HTR-8/SVneo (cell line): ENCODE measurements at places on chromosomes 2 and 18.
A peak's percentile ranks its signal among the peaks of the same experiment; 100 is the strongest.

- DNase-seq = no peak
These were observed 58.1 kb downstream of the CYP26B1 start for GRCh38 chr2:72089537-72089936.

GRCh38 chr2:179613701-179614100 is 247.7 kb downstream of the ZNF385B start:
- no peak for DNase-seq

DNA sequence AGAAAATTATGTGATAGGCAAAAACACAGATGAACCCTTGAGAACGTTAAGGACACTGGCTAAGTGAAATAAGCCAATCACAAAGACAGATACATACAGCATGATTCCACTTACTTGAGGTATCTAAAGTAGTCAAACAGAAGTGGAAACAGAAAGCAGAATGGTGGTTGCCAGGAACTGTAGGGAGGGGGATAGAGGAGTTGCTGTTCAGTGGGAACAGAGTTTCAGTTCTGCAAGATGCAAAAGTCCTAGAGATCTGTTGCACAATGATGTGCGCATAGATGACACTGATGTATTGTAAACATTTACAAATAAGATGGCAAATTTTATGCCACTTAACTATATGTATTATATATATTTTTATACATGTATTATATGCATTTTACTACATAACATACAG is 59.7 kb downstream of the POLE4 start:
- no peak for DNase-seq

DNA sequence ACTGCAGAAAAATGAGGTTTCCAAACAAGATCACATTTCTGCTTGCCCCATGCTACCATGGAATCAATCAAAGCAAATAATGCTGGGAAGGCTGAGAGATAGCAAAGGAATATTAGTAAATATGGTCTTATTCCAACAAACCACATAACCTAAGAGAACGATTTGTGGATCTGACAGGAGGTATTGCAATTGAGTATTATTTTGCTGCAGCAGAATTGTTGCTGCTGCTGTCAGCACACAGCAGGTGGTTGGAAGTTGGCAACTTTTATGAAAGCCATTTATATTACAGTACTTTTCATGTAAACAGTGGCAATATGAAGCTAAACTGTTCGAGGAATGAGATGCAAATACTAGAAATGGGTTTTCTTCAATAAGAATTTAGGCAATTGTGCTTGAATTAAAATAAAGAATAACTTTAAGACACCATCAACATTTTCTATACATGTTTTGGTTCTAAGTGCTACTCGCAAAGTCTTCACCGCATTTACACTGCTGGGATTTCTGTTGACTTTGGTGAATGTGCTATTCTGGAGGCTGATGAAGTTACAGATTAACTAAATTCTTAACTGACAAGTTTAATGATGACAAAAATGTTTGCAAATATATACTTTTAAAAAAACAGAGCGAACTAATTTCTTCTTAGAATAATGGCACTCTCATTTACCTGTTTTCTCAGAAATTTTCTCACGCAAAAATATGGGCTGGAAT is 1285.7 kb downstream of the CNTNAP5 start:
- DNase-seq = no peak

DNA sequence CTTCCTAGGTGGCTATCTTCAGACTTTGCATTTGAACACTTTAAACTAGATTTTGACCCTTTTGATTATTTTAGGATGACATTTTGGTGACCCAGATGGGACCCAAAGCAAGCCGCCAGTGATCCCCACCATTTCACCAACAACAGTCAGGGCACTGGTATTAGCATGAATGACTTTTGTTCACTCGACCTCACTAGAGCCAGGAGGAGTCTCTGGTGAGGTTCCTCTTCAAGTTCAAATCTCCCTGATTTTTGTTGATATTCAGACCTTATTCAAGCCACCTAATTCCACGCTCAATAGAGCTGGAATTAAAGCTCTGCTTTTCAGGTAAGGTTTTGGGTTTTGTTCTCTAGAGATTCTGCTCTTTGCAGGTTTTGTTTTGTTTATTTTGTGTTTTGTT is 202.3 kb downstream of the MREG start:
- no peak for DNase-seq

DNA sequence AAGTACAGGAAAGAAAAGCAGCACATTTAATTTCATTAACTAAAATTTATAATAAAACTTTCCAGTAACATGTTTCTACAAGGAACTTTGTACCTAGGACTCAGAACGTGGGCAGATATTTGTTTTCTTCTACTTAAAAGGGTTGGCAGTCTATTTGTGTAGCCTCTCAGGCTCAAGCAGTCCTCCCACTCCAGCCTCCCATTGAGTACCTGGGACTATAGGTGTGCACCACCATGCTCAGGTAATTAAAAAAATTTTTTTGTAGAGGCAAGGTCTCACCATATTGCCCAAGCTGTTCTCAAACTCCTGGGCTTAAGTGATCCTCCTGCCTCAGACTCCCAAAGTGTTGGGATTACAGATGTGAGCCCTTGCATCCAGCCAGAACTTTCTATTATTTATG is 36.8 kb downstream of the UGP2 start:
- DNase-seq = no peak

GRCh38 chr2:159872353-159872752 is 74.3 kb upstream of the CD302 start:
- no peak for DNase-seq

- DNase-seq = peak; percentile 14
These were observed 166.0 kb downstream of the SOCS6 start for GRCh38 chr18:70454704-70455322.

DNA sequence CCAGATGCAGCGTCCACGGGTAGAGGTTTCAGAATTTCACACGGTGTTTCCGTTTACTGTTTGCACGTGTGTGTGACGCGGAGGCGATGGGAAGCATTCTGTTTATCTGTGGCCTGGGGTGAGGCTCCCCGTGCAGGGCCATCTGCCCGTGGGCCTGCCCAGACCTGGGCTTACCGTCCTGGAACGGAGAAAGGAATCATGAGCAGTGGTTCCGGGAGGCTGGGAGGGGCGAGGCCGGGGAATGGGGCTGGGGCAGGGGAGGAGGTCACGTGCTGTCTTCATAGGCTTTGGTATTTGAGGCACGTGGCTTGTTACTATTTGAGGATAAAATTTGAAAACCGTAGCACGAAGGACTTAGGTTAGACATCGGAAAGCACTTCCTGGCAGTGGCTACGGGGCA is 77.9 kb downstream of the RTP5 start:
- DNase-seq = no peak

DNA sequence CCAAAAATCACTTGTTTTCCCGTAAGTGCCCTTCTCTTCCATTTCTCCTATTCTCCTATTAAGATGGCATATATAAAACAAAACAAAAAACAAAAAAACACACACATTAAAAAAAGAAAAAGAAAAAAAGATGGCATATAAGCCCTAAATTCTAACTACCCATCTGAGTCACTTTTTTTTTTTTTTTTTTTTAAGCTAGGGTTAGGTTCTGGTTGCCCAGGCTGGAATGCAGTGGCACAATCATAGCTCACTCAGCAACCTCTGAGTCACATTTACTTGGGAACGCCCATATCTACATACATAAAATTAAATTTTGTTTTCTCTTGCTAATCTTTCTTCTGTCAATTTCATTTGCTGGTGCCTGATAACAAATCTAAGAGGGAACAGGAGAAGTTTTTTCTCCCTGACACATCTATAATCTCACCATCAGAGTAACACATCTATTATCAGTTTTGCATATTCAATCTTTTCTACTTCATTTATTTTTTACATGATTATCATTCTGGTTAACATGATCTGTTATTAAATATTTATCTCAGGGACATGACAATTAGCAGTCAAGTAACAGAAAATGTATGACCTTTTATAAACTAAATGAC is 52.1 kb downstream of the EEF1B2 start:
- no peak for DNase-seq

DNA sequence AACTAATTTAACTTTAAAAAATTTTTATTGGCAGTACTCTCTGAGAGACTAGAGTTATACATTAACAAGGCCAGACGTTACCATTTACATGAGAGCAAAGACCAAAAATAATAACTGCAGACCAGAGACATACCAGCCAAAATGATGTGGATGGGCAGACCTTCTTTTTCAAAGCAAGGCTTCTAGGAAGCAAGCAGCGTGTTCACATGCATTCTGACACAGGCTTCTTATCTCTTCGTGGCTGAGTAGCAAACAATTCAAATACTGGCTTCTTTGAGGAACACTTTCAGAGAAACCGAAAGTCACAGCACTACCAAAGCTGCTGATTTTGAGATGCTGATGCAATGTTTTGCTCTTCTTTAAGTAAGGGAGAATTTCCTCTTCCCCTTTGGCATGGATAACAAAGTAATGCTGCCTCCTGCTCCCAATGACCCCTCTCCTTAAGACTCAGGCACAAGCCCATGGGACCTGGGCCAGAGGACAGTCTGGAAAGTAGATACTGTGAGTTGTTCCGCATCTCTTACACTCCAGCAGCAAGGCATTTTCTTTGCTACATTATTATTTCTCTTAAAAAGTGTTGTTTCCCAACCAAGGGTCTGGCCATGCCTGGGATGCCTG is 181.9 kb downstream of the MREG start:
- DNase-seq = no peak

- no peak for DNase-seq
These were observed 880.7 kb downstream of the SUCLG1 start for GRCh38 chr2:83578405-83578804.

DNA sequence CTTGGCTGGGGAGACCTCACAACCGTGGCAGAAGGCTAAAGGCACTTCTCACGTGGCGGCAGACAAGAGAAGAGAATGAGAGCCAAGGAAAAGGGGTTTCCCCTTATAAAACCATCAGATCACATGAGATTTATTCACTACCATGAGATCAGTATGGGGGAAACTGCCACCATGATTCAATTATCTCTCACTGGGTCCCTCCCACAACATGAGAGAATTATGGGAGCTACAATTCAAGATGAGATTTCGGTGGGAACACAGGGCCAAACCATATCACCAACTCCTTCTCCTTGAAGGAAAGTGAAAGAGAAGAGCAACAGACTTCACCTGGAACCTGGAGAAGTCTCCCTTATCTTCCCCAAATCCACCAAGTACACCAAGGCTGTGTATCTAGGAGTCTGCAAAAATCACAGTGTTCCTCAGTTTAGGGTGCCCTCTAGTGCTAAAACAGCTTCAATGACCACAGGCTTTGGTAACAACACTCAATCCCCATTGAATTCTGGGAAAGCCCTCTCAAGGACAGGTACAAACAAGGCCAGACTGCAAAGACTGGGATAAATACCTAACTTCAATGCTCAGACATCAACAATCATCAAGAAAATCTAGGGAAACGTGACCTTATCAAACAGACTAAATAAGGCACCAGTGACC is 148.8 kb upstream of the SRD5A2 start:
- DNase-seq = peak; percentile 23

DNA sequence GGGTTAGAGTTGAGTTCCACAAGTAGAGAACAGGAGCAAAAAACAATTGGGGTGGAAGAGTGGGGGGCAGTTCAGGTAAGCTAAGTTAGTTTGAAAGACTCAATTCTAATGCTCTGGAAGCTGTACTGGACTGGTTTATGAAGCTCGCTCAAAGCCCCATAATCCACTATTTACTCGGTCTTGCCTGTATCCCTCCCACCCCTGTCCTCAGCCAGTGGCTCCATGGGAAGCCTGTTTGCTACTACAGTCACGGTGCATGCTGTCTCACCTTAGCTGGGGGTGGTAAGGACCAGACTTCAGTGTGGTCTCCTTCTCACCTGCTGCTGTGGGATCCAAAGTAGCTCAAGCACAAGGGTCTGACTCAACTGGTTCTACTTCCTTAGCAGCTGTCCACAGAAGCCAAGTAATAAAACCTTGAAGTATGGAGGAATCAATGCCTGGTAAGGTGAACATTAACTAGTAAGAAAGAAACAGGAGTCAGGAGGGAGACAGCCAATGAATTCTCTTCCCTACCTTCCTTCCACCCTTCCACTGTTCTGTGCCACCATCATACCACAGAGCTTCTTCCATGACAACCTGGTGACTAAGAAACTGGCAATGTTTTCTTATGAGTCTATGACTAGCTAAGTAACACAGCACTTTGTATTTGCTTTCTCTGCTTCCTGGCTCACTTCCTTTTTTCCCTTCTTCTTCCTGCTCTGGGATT is 230.8 kb downstream of the SRBD1 start:
- DNase-seq = no peak

DNA sequence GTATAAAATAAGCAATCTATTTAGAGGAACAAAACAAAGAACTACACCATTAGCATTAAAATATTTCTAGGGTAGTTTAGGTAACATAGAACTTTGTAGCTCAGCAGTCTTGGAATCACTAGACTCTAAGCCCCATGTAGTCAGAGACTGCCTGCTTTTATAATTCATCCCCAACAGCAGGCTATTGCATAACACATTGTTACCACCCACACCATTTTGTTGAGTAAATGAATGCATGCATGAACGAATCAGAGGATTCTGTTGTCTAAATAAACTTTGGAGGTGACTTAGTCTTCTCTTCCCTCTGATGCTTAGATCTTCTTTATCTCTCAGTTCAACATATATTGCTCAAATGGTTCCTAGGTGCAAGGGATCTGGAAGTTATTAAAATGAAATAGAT is 167.6 kb upstream of the TNP1 start:
- no peak for DNase-seq

- DNase-seq = no peak
These were observed 49.4 kb downstream of the HNMT start for GRCh38 chr2:138013639-138014038.

GRCh38 chr2:212914392-212914791 is 237.0 kb downstream of the IKZF2 start:
- no peak for DNase-seq

DNA sequence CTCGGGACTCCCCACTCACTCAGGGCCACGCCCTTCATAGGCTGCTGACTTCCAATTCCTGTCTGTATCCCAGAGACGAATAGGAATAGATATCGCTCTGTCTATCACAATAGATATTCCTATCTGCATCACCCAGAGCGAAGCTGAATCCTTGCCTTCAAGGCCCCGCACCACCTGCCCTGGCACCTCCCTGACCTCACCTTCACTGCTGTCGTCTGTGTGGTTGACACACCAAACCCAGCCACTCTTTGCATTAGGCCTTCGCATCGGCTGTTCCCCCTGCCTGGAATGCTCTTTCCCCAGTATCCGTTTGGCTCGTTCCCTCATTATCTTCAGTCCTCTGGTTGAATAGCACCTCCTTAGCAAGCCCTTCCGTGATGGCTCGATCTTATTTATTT is 43.5 kb downstream of the ATOH8 start:
- no peak for DNase-seq

- DNase-seq = no peak
These were observed 164.8 kb upstream of the STK17B start for GRCh38 chr2:196336207-196336606.

GRCh38 chr18:46531482-46531881 is 125.5 kb downstream of the LOXHD1 start:
- no peak for DNase-seq
